ENCODE measurements at places on chromosomes 5 and 9.

GRCh38 chr5:156914371-156914737, 48.7 kb downstream of the TIMD4 start:
- DNase-seq: no peak

GRCh38 chr9:136941231-136942111, 3.1 kb downstream of the FBXW5 start:
- DNase-seq: no peak

DNA sequence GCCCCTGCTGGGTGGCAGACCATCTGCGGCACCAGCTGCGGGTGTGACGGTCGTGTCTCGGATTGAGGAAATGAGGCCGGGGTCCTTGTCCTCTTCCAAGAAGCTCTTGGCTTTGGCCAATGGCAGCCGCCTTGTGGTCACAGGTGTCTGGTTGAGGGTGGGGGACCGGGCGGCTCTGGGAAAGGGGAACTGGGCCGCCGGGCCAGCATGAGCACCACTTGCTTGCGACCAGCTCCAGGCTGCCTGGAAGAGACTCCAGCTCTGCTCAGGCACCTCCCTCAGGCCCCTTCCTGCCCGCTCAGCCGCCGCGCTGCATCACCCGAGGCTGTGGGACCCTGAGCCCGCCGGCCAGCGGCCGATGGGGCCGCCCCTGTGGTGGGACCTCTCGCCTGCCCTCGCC, 59.7 kb downstream of the RXRA start:
- DNase-seq: no peak

DNA sequence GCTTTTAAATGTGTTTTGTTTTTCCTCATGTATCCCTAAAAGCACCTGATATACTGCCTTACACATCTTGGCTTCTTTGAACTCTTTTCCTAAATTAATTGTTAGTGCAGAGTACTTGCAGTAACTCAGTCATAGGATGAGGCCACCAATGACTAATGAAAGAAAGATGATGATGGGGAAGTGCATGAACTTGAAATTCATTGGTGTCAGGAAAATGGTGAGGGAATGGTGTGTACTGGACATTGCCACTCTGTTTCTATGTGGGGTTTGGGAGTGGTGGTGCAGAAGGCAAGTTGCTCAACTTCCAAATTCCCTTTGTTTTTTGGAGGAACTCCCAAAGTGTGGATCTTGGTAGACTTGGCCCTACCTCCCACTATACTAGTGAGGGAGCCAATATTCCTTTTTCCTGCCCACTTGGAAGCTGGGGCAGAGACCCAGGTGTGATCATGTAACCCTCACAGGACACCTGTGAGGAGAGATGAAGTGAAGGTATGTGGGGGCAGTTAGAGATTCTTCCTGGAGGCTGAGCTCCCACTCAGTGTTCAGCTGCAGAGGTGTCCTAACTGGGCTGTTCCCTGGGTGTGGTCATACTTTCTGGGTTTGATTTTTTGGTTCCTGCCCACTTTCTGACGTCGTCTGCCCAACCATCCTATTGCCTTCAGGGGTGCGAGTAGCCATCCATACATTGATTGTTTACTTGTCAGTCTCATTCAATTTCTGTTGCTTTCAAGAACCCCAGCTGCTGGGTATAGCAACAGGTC, 298.5 kb downstream of the MAST4 start:
- DNase-seq: no peak

DNA sequence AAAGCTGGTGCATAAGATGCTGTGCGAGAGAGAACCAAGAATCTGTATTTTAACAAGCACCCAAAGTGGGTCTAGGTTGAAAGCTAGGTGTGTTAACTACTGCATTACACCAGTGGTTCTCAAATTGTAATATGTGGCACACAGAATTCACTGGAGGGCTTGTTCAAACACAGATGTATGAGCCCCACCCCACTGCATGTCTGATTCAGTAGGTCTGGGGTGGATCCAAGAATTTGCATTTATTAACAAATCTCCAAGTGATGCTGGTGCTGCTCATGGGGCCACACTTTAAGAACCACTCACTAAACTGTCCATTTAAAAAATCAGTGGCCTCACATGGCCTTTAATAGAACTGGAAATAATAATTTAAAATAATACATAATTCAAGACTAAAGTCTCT, 40.4 kb downstream of the LPAR1 start:
- no peak for DNase-seq

DNA sequence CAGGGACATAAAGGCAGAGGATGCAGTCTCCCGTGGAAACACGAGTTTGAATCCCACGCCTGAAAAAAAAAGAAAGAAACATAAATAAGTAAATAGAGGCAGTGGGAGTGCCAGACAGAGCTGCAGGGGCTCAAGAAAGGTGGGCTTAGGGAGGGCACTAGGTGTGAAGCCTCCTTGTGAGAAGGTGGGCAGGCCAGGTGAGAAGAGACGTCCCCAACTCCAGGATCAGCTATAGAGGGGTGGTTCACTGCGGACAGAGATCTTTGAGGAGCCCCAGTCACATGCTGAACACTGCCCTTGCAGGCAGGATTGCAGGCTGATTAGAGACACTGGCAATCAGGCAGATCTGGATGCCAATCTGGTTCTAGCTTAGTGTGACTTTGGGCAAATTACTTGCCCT, 172.1 kb downstream of the RGS3 start:
- DNase-seq: no peak

GRCh38 chr9:86983620-86984259, 36.4 kb upstream of the GAS1 start:
- DNase-seq: no peak

All from hippocampal formation (tissue), 2 donors.